Hepatocyte (in vitro differentiated cells): ENCODE measurements at places on chromosomes 4 and X.

DNA sequence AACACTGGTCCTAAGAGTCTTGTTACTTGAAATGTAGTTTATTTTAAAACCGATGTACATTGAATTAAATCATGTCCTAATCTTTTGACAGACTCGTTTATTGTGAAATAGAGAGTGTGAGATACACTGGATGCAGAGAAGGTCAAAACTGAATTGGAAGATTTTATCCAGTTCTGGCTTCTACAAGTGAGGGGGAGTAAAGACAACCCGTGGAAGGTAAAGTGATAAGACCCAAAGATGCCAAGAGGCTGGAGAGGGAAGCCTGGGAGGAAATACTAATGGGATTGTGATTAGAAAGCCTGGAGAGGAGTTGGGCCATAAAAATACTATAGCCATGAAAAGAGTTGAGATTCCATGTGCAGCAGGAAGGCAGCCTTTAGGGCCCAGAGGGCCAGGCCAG, 424.5 kb upstream of the NR3C2 start:
- no peak overlapping the region for H3K27ac ChIP-seq
- no peaks in the 10 kb centered on the region for H3K27me3 ChIP-seq
- H3K4me1 ChIP-seq, result no peaks in the 10 kb centered on the region
- DNase-seq, result no peak
- no peak overlapping the region for H3K4me3 ChIP-seq
- H3K36me3 ChIP-seq, result no peaks in the 10 kb centered on the region

- H3K36me3 ChIP-seq, result no peaks in the 10 kb centered on the region
- peaks cover 19% of the 10 kb centered on the region for H3K4me1 ChIP-seq
- peak; percentile 91 for DNase-seq
These were observed 2.1 kb upstream of the APBB2 start for GRCh38 chr4:41216294-41217019.

DNA sequence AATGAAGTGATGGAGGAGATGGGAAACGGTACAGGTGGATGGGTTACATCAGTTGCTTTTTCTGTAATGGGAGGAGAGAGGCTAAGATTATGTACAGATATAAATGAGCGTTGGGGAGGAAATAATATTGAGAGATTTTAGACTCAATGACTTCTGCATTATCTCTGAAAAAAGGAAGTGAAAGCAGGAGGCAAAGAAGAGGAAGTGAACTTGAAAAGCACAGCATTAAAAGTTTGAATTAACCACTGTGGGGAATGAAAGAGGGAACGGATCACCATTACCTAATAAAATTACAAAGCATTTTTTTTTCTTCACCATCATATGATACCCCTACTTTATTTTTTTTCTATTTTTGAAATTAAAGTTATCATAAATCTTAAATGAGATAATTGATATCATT, 1025.5 kb downstream of the RPA4 start:
- H3K36me3 ChIP-seq, result no peaks in the 10 kb centered on the region
- no peaks in the 10 kb centered on the region for H3K27me3 ChIP-seq
- H3K27ac ChIP-seq, result no peak overlapping the region
- DNase-seq, result no peak
- no peaks in the 10 kb centered on the region for H3K4me1 ChIP-seq

- H3K27me3 ChIP-seq, result no peaks in the 10 kb centered on the region
- DNase-seq, result no peak
- no peak overlapping the region for H3K4me3 ChIP-seq
- no peaks in the 10 kb centered on the region for H3K4me1 ChIP-seq
- H3K36me3 ChIP-seq, result no peaks in the 10 kb centered on the region
These were observed 49.5 kb downstream of the STX18 start for GRCh38 chr4:4492161-4492847.

DNA sequence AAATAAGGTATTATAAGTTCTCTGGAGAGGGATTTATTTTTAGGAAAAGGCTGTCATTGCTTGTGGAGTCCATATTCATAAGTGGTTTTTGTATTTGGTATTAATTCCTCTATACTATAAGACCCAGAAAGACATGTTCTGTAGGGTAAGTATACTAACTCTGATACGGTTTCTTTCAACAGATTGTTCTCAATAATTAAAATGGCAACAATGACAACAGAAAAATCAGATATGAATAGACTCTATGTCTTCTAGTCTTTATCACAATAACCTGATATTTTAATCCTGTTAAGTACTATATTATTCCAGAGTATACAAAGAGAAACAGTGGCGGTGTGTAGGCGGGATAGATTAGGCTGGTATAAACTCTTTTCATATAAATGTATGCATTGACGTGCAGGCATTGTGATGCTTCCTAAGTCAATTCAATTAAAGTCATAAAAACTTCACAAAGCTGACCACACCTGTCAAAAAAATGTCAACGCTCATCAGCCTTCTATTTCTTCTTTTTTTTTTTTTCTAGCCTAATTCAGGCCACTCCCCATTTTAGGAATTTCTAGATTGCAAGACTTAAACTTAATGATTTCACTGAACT, 150.4 kb downstream of the TRIML1 start:
- H3K4me3 ChIP-seq, result no peak overlapping the region
- DNase-seq, result no peak
- no peaks in the 10 kb centered on the region for H3K27me3 ChIP-seq
- no peak overlapping the region for H3K27ac ChIP-seq
- no peaks in the 10 kb centered on the region for H3K4me1 ChIP-seq

- DNase-seq, result no peak
- H3K4me1 ChIP-seq, result no peaks in the 10 kb centered on the region
- H3K27me3 ChIP-seq, result no peaks in the 10 kb centered on the region
- H3K27ac ChIP-seq, result no peak overlapping the region
- H3K36me3 ChIP-seq, result no peaks in the 10 kb centered on the region
These were observed 19.7 kb upstream of the CXCL6 start for GRCh38 chr4:73816814-73817213.

- no peak for DNase-seq
- H3K4me1 ChIP-seq, result no peaks in the 10 kb centered on the region
- no peaks in the 10 kb centered on the region for H3K27me3 ChIP-seq
- no peak overlapping the region for H3K27ac ChIP-seq
- H3K4me3 ChIP-seq, result no peak overlapping the region
These were observed 7.1 kb upstream of the TMEM35A start for GRCh38 chrX:101071582-101071981.
